ENCODE measurements at places on chromosomes 1 and 21.

- DNase-seq, result no peak
Observed at GRCh38 chr1:202143768-202144401, 652 bp downstream of the ARL8A start.

DNA sequence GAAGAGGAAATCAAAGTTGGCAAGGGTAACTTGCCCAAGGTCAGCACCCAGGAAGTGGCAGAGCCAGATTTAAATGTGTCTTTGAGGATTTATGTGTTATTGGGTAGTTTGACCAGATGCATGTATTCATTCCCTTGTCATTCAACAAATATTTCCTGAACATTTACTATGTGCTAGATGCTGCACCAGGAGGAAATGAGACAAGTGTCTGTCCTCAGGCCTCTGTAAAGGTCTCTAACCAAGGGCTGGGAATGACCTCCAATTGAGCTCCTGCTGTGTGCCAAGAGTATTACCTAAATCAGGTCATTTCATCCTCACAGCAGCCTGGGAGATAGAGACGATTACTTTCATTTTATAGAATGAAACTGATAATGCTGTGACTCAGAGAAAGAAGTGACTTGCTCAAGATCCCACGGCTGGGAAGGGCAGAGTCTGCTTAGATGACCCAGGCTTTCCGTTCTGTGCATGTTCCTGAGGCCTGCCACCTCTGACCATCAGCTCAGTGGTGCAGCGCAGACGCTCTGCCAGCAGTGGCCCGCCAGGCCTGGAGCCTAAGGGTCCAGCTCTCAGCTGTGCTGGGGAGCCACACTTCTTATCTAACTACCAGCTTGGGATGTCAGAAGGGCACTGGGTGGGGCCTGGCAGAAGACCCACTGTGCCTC, 3.5 kb upstream of the TTC22 start:
- DNase-seq, result peak; percentile 27

DNA sequence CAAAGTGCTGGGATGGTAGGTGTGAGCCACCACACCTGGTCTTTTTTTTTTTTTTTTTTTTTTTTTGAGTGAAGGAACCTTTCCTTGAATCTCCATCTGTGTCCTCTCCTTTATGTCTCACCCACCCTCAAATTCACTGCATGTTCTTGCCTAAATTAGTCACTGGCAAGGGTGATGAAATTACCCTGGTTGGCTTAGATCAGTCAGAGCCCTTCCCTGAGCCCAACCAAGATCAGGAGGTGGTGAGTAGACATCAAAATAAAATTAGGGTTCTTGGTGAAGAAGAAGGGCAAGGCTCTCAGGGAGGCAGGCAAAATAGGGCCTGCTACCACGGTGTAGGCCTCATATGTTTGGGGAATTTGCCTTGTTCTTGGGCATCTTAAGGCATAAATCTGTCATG, 5.3 kb upstream of the TNN start:
- no peak for DNase-seq

DNA sequence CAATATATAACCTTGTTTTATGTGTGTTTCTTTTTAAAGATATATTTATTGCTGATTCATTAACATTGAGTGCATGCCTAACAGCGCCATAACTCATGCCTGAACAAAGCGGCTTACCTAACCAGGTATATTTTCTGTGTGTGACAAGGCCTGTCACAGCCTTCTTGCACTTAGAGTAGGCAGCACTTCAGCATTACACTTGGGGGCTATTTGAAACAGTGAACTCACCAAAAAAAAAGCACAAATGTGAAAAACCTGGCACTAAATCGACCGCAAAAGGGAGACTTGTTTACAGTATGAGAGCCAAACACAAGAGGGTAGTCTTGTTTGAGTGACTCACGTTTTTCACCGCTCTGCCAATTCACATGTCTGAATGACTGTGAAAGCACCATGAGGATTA, 111.7 kb downstream of the DISP1 start:
- DNase-seq, result no peak

DNA sequence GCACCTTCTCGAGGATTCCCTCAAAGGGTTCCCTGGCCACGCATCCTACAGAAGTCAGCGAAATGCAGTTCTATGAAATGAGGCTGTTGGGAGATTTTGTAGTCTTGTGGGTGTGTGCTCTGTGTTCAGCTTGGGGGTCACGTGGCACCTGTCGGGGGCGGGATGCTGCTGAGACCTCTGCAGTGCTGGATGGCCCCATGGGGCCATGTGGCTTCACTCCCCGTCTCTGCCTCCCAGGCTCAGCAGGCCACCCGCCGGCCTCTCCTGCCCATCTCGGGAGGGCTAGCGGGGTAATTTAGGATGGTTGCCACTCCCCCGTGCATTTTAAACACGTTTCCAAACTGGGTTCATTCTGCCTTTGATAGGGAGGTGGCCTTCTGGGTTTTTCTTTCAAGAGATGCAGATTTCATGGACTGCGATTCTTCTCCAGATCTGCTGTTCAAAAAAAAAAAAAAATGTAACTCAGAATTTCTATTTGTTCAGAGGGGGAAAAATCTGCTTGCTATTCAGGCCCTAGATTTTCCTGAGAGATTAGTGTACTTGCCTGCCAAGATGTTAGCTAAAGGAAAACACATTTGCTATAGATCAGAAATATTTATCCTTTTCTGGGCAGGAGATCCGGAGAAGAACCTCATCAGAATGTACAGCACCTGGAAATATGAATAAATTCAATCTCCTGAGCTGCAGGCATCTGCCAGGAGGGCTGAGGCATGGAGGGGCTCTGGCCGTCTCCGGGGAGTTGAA, 277.2 kb upstream of the VAMP3 start:
- DNase-seq, result no peak

DNA sequence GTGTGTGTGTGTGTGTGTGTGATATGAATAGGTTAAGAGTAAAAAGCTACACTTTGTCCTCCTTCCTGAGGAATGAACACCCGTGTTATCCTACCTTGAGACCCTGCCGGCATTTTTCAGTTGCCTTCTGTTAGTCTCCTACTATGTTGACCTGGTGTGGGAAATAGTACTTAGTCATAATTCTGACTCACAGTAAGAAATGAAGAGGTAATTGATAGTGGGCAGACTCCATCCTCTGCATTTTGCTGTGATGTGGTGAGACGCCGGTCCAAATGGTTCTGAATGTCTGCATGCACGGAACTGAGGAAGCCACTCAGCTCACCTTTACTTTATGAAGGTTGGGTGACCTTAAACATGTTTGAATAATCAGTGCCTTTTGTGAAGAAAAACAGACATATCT, 12.6 kb downstream of the CD101 start:
- DNase-seq, result no peak

GRCh38 chr1:235864931-235865525, 1.7 kb downstream of the LYST start:
- DNase-seq, result no peak

- DNase-seq, result no peak
Observed at GRCh38 chr1:218207194-218207593, 77.9 kb upstream of the RRP15 start.

DNA sequence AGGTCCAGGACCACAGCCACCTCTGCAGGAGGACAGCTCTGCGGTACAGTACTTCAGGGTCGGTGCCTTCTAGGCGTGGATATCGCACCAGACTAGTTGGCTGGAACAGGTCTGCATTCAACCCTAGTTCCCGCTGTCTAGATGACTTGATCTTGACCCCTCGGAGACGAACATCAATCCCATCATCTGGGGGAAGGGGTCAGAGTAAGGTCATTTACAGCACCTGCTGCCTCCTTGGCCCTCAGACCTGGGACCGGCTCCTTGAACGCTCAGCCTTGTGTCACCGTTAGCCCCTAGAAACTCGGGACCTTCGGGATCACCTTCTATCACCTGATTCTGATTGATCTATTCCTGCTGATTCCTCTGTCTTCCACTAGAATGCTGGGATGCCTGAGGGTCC, 2.6 kb downstream of the HECTD3 start:
- no peak for DNase-seq

DNA sequence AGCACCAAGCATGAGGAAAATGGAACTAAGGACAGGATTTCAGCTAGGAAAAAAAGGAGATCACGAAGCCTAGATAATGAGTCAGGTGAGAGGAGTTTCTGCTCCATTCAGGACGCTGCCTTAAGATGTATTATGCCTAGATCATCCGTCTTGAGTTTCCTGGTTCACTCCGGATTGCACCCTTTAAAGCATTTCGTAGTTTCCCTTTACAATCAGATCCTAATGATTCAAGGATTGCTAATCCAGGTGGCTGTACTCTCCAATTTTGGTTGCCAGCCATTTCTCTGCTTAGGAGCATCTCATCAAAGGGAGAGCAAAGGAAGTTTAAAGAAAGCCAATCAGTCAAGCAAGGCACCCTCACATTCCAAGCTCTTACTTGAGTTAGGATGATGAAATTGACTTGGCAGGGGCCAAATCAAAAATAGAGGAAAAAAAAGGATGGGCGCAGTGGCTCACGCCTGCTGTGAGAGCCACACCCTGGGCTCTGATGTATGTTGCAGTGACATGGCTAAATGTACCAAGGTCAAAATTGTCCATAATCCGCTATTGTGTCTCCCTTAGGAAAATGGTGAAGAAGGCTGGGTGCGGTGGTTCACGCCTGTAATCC, 156.9 kb upstream of the SOD1 start:
- no peak for DNase-seq

- no peak for DNase-seq
Observed at GRCh38 chr1:230332061-230332460, 94.1 kb downstream of the PGBD5 start.

All from mesothelial cell of epicardium (in vitro differentiated cells).